ENCODE measurements at places on chromosomes 5 and 9. TPM values are rescaled to one million over a fixed set of nuclear protein-coding genes. Genes with fewer than 3 reads are reported as not detected.
A peak's percentile ranks its signal among the peaks of the same experiment; 100 is the strongest.

Gene ROR2
- 6.1 TPM for total RNA-seq

Gene ZDHHC11
- 2.6 TPM for total RNA-seq

Gene C5
- total RNA-seq, result 4.3 TPM

Gene HRH2
- 0.58 TPM for total RNA-seq

Gene STRBP
- 5.5 TPM for total RNA-seq

Gene SMC5
- total RNA-seq, result 16.2 TPM

Gene C9
- not detected for total RNA-seq

Gene ANKRD34B
- not detected for total RNA-seq

Gene MAST4
- total RNA-seq, result 33.5 TPM

DNA sequence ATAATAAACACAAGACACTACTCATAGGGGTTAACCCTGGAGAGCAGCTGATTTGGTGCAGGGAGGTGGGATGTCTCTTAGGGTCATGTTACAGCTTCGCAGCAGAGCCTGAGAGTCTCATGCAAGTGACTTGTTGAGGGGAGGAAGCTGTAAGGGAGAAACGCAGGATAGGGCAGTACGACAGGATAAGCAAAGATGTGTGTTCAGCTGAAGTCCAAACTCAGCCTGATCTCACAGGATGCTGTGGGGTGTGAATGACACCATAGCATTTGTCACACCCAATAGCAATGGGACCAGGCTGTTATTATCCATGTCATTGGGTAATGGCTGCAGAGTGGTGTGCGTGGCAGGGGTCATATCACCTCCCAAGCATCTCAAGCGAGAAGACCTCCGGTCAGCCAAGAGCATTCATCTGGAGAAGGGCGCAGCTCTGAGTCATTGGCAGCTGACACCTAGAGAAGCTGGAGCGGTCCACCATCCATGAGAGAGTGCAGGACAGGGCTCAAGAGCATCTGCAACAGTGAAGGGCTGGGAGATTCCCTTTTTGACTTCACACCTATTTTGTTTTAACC lies 49.2 kb upstream of the RPL26L1 start:
- peaks cover 55% of the 10 kb centered on the region for H3K36me3 ChIP-seq
- no peaks in the 10 kb centered on the region for H3K27me3 ChIP-seq
- H3K27ac ChIP-seq, result no peak overlapping the region
- no peak overlapping the region for H3K4me3 ChIP-seq
- peaks cover 49% of the 10 kb centered on the region for H3K4me1 ChIP-seq

GRCh38 chr5:72659726-72660125 lies 152.5 kb upstream of the ZNF366 start:
- no peak overlapping the region for H3K27ac ChIP-seq
- no peaks in the 10 kb centered on the region for H3K36me3 ChIP-seq
- H3K4me1 ChIP-seq, result peaks cover 7% of the 10 kb centered on the region
- H3K27me3 ChIP-seq, result no peaks in the 10 kb centered on the region
- no peak for DNase-seq

DNA sequence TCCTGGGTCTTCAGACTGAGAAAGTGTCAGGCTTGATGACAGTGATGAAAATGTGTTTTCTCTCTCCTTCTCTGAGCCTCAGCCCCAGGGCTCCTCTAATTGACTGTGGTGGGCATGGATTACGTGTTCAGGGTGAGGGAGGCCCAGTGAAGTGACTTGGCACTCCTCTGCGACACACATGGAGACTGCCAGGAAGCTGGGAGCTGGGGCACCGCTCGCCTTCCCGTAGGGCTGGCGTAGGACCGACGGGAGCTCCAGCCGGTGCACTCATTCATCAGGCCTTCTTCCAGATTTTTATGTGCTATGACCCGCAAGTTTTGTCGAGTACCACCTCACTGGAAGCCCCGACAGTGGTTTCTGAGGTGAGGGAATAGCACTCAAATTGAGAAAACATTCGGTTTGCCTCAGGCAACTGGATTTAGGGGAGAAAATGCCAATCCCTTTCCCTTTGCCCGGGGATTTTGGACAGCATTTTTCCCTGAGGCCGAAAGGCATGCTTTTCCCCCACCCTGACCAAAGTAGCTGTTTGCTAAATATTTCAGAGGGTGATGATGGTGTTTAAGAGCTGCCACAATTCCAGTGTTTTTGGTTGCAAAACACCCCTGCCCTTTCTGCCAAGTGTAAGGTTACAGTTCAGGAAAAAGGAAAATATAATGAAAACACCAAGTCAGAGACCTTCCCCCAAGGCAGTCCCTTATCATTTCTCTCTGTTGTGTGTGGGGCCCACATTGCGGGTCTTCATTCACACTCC lies 83.7 kb downstream of the PCSK5 start:
- no peaks in the 10 kb centered on the region for H3K4me1 ChIP-seq
- no peaks in the 10 kb centered on the region for H3K36me3 ChIP-seq
- no peak overlapping the region for H3K27ac ChIP-seq
- no peak overlapping the region for H3K4me3 ChIP-seq

- H3K27ac ChIP-seq, result no peak overlapping the region
- no peaks in the 10 kb centered on the region for H3K27me3 ChIP-seq
- no peak for DNase-seq
- no peaks in the 10 kb centered on the region for H3K4me1 ChIP-seq
- H3K36me3 ChIP-seq, result no peaks in the 10 kb centered on the region
Measured at GRCh38 chr5:136114414-136115125, 18.1 kb upstream of the SMAD5 start.

DNA sequence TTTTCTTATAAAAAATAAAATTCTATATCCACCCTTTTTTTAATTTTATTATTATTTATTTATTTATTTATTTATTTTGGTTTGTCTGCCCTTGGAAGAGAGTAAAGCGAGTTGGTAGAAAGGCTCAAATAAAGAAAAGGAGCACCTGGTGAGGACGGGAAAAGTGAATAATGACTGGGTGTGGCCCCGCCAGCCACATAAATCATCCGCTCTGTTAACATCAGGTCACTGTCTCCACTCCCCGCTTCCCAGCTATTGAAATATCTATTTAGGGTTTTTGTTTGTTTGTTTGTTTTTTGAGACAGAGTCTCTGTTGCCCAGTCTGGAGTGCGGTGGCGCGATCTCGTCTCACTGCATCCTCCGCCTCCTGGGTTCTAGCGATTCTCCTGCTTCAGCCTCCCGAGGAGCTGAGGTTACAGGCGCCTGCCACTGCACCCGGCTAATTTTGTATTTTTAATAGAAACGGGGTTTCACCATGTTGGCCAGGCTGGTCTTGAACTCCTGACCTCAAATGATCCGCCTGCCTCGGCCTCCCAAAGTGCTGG lies 844 bp downstream of the POLR3G start:
- peak; percentile 4 for DNase-seq
- H3K27ac ChIP-seq, result no peak overlapping the region
- no peak overlapping the region for H3K4me3 ChIP-seq
- H3K27me3 ChIP-seq, result no peaks in the 10 kb centered on the region
- H3K36me3 ChIP-seq, result no peaks in the 10 kb centered on the region

GRCh38 chr5:14415024-14415697 lies 166.4 kb upstream of the OTULINL start:
- H3K36me3 ChIP-seq, result peaks cover 90% of the 10 kb centered on the region
- no peaks in the 10 kb centered on the region for H3K4me1 ChIP-seq
- no peak for DNase-seq
- no peaks in the 10 kb centered on the region for H3K27me3 ChIP-seq
- H3K4me3 ChIP-seq, result no peak overlapping the region
- H3K27ac ChIP-seq, result no peak overlapping the region

DNA sequence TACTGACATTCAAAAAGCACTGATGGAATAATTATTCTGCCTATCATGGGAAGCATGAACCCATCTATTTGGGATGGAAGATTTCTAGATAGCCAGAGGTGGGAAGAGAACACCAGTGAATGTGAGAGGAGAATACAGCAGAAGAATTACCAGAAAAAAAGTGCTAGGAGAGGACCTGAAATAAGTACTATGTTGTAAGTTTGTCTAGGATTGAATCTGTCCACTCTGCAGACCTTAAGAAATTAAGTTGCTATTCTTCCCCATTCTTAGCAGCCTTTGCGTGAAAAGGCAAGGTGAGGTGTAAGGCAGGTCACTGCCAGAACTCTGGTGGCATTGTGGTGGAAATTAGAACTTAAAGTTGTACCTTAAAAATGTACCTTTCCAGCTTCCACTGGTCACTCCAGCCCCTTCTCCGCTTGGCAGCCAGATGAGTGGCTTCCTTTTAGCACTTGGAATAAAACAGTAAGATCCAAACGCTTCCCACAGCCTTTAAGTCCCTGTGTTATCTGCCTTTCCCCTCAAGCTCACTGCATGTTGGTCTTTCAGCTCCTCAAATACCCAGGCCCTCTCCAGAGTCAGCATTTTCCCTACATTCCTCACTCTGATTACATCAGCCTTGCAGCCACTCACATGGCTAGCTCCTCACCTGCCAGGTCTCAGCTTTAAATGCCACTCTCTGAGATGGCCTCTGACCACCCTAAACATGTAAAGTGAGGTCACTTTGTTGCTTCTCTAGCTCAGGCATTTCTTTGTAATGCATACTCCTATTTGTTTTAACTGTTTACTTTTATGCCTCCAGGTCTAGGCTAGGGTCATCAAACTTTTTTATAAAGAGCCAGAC lies 253.0 kb downstream of the EPB41L4A start:
- H3K4me1 ChIP-seq, result peaks cover 40% of the 10 kb centered on the region
- no peaks in the 10 kb centered on the region for H3K27me3 ChIP-seq
- no peak for DNase-seq
- peaks cover 78% of the 10 kb centered on the region for H3K36me3 ChIP-seq
- no peak overlapping the region for H3K27ac ChIP-seq

- no peaks in the 10 kb centered on the region for H3K36me3 ChIP-seq
- no peaks in the 10 kb centered on the region for H3K27me3 ChIP-seq
- peaks cover 4% of the 10 kb centered on the region for H3K4me1 ChIP-seq
Measured at GRCh38 chr9:21097817-21098216, 20.1 kb upstream of the IFNB1 start.

DNA sequence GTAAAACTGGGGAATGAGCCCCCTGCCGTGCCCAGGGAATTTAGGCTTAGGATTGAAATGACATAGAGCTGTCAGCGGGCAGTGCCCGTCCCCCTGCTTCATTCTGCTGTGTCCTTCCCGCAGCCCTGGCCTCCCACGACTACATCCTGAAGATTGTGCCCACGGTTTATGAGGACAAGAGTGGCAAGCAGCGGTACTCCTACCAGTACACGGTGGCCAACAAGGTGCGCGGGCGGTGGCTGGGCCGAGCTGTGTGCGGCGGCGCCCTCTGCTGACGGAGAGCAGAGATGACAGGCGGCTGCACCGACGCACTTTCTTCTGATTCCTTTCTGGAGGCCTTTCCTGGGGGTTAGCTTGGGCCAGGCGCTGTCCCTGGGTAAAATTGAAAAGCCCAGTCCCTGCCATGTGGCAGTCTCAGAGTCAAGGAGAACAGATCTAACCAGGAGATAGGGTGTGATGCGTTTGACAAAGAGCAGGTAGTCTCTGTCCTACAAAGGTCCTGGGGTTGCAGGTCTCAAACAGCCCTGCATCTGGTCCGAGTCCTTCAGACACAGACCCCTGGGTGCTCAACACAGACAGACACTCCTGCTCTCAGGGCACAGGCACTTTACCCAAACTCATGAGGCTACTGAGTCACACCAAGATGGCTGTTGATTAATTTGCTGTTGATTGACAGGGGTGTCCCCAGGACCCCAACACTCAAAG lies 26.8 kb upstream of the RPL26L1 start:
- peak; percentile 90 for DNase-seq
- H3K27ac ChIP-seq, result no peak overlapping the region
- H3K27me3 ChIP-seq, result no peaks in the 10 kb centered on the region

DNA sequence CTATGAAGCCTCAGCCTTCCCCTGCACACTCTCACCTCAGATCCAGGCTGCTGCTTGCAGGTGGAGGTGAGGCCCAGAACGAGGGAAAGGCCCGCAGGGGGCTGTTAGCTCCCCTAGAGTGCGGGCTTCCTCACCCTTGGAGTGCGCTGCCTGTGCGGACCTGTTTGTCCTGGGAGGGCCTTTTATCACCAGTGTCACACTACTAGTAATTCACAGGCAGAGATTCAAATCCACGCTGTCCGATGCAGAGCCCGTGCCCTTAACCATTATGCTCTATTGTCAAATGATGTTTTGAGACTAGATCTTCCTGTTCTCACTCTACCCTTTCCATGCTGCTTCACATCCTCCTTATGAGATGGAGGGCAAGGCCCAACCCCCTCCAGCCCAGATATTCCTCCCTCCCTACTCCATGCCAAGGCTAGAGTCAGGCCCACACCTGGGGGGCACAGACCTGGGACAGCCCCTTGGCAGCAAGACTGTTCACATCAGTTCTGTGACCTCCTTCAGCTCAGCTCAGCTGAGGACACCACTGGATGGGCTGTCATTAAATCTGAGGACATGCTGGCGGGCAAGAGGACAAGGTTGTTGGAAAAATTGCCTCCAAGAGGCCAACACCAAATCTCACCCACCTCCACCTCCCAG lies 112.8 kb upstream of the SPOCK1 start:
- no peaks in the 10 kb centered on the region for H3K27me3 ChIP-seq
- DNase-seq, result no peak
- no peaks in the 10 kb centered on the region for H3K4me1 ChIP-seq
- no peaks in the 10 kb centered on the region for H3K36me3 ChIP-seq

DNA sequence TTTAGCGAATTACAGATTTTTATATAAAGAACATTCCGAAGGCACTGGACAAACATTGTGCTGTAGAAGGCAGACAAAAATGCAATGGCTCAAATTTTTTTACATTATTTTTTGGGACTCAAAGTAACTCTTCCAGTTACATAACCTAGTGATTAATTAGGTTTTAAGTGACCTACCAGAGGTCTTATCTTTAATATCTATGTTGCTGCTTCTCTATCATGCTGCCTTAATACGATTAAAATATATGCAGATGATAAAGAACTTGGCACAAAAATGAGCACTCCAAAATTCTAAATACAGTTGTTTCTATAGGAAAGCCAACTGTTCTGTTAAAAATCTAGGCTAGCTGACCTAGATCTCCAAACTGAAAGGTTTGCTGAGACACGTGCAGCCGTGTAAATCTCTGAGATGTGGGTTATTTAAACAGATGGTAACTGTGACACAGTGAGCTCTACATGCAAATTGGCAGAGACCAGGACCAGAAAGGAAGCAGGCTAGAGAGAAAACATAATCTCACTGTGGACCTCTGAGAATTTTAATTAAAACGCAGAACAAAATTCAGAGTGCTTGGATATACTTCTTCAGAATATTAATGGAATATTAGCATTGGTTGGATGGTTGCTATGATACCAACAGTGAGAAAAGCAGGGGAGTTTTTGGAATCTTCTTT lies 56.2 kb downstream of the CAMK4 start:
- no peak for DNase-seq
- no peak overlapping the region for H3K4me3 ChIP-seq
- no peaks in the 10 kb centered on the region for H3K4me1 ChIP-seq
- H3K27ac ChIP-seq, result no peak overlapping the region
- no peaks in the 10 kb centered on the region for H3K27me3 ChIP-seq
- no peaks in the 10 kb centered on the region for H3K36me3 ChIP-seq

- DNase-seq, result no peak
- no peak overlapping the region for H3K27ac ChIP-seq
- H3K4me1 ChIP-seq, result peaks cover 55% of the 10 kb centered on the region
- H3K36me3 ChIP-seq, result no peaks in the 10 kb centered on the region
- H3K27me3 ChIP-seq, result no peaks in the 10 kb centered on the region
Measured at GRCh38 chr9:107290619-107291018, 7.5 kb downstream of the RAD23B start.

- no peaks in the 10 kb centered on the region for H3K27me3 ChIP-seq
- H3K4me1 ChIP-seq, result no peaks in the 10 kb centered on the region
- no peak overlapping the region for H3K4me3 ChIP-seq
Measured at GRCh38 chr5:3957658-3958057, 362.0 kb downstream of the IRX1 start.

- no peaks in the 10 kb centered on the region for H3K36me3 ChIP-seq
- H3K27ac ChIP-seq, result no peak overlapping the region
- peaks cover 36% of the 10 kb centered on the region for H3K27me3 ChIP-seq
- no peak overlapping the region for H3K4me3 ChIP-seq
Measured at GRCh38 chr9:132745756-132746709, 75.8 kb downstream of the GTF3C4 start.

- no peaks in the 10 kb centered on the region for H3K27me3 ChIP-seq
- H3K27ac ChIP-seq, result no peak overlapping the region
- DNase-seq, result no peak
- H3K4me3 ChIP-seq, result no peak overlapping the region
- H3K4me1 ChIP-seq, result no peaks in the 10 kb centered on the region
Measured at GRCh38 chr5:151270599-151270998, 17.6 kb downstream of the GM2A start.
